Substantia nigra (tissue), 51 donors: ENCODE measurements at places on chromosomes 3 and 15.

- DNase-seq, result no peak
Measured at GRCh38 chr3:187288131-187288854, 3.2 kb downstream of the MASP1 start.

- no peak for DNase-seq
Measured at GRCh38 chr15:68158046-68158628, 47.0 kb downstream of the CALML4 start.

DNA sequence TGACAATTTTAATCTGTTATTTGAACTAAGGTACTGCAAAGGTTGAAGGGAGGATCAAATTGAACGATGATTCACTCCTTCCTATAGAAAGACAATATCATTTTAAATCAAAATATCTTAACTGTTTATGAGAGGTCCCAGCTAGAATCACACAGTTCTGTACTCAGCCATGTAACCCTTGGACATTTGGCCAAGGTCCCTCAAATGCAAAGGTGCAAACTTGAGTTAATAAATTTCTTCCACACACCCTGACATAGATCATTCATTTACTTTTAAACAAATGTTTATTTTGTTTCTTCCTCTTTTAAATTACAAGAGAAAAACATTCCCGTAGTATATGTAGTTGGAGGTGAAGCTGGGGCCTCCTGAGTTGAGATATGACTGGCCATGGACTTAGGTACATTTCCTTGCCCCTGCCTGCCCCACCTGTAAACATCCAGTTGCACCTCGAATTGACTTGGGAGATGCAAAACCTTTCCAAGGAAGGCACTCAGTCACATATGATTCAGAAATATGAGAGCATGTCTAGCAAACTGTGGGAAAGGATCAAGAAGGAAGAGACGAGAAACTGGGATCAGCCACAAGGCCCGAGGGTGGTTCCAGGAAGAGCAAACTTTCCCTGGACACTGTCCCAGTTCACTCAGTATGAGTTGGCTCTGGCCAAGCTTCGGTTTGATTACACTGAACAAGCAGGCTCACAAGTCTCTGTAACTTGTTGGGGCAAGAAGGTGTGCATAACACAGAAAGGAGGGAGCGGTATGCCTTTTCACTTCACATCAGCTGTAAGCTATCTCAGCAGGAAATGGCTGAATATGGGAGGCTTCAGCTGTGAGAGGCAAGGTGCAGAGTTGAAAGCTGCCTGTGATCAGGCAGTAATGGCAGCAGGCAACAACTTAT, 6.7 kb downstream of the TNFSF10 start:
- DNase-seq, result no peak

DNA sequence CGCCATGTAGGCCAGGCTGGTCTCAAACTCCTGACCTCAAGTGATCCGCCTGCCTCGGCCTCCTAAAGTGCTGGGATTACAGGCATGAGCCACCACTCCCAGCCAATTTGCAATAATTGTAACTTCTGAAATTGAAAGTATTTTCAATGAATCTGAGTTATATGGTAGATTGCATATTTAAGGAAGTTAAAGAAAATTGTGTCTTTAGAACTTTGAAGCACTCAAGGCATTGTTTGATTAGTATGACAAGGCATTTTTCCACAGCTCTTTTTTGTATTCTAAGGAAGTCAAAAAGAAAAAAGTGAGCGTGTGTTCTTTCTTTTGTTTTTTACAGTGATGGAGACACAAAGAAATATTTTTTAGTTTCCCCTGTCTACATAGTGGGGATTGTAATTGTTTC, 15.7 kb upstream of the RPLP1 start:
- DNase-seq, result no peak

GRCh38 chr3:178439504-178439903, 96.7 kb upstream of the KCNMB2 start:
- DNase-seq, result no peak

DNA sequence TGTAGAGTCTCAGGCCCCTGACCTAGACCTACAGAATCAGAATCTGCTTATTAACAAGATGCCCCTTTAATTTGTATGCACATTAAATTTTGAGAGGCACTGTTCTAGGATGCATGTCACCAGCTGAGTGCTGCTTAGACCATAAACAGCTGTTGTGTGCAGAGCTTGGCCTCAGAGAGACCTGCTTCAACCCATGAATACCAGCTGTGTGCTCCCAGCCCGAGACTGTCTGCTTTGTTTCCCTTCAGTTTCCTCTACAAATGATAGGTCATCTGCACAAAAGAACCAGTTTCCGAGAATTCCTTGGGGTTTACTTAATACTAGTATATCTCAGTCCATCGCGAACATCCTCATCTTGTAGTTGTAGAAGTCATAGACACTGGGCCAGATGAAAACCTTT, 158.5 kb upstream of the PFN2 start:
- no peak for DNase-seq

GRCh38 chr3:1848935-1849334, 249.7 kb upstream of the CNTN4 start:
- no peak for DNase-seq

DNA sequence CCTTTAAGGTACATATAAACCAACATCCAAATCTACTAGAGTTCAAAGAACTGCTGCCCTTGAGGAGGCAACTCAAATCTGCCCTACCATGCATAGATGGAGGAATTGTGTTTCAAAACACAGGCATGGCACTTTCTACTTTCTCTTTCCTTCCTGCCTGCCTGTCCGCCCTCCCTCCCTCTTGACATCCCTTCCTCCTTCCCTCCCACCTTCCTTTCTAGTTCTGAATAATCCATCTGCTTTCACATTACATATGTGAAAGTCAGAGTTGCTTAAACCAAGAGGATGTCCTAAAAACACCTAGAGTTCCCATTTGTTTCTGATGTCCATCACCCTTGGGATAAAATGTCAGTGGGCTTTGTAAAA, 537.6 kb downstream of the FOXP1 start:
- no peak for DNase-seq

DNA sequence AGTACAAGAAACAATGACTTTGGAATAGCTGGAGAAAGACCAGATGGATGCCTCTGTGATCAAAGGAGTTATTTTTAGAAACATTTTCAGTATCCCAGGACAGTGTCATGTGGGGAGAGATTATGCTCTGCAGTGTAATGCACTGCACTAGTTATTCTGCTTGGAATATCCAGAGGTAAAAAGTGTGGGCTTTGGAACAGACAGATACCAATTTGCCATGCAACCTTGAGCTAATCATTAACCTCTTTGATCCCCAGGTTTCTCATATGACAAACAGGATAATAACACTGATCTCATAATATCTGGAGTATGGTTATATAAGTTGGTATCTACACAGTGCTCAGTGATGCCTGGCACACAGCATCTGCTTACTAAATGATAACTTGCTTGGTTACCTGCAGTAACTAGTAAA, 12.2 kb upstream of the SLC7A14 start:
- no peak for DNase-seq

DNA sequence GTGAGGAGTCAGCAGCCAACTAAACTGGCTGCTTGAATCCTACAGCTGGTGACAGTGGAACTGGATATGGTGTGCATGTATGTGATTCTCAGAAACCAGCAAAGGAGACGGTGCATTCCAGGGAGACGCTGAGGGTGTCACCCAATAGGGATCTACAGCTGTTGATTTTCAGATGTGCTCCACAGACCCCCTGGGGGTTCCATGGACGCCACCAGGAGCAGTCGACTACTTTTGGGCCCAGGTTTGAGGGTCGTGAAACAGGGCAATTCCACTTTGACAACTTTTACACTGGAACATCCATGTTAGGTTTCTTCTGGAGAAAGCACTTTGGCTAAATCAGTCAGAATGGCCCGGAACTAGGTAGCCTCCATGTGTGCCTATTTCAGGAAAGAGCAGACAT, 71.5 kb upstream of the MEX3B start:
- DNase-seq, result no peak

DNA sequence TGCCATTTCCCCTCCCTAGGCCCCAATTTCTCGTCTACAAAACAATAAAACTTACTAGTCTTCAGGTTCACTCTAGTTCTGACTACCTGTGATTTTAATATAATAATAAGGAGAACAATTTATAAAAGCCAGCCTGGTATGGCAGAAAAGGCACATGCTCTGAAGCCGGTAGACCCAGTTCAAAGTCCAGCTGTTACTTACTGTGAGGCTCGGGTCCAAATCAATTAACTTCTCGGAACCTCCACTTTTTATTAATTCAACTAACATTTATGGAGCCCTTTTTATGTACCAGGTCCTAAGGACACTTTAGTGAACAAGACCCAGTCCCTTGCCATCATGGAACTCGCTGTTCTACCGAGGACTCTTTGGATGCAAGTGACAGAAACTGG, 53.8 kb upstream of the SMAD3 start:
- no peak for DNase-seq

DNA sequence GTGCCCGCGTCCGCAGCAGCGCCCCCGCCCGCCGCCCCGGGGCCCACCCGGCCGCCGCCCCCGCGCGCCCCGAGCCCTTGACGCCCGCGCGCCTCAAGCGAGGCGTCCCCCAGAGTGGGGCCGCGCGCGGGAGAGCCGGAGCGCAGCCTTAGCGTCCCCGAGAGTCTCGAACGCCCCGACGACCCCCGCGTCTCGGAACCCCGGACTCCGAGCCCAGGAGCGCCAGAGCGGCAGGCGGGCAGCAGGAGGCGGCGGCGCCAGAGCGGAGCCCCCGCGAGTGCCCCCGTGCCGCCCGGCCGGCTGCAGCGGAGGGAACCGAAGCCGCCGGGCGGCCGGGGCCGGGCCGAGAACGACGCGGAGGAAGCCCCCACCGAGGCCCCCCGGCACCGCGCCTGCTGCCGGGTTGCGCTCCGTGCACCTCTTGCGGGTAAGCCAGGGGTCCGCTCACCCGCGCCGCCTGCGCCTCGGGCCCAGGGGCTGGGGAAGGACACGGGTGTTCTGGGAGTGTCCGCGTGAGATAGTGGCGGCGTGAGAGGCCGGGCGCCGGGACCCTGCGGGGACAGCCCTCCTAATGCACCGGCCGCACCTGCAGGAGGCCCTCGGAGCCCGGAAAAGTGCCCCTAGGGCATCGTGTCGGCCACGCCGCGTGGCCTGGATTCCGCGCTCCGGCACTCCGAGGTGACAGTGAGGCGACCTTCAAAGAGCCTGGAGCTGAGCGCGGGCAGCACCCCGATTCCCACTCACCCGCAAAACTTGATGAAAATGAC, 52.0 kb upstream of the ULK4 start:
- DNase-seq, result peak; percentile 67

DNA sequence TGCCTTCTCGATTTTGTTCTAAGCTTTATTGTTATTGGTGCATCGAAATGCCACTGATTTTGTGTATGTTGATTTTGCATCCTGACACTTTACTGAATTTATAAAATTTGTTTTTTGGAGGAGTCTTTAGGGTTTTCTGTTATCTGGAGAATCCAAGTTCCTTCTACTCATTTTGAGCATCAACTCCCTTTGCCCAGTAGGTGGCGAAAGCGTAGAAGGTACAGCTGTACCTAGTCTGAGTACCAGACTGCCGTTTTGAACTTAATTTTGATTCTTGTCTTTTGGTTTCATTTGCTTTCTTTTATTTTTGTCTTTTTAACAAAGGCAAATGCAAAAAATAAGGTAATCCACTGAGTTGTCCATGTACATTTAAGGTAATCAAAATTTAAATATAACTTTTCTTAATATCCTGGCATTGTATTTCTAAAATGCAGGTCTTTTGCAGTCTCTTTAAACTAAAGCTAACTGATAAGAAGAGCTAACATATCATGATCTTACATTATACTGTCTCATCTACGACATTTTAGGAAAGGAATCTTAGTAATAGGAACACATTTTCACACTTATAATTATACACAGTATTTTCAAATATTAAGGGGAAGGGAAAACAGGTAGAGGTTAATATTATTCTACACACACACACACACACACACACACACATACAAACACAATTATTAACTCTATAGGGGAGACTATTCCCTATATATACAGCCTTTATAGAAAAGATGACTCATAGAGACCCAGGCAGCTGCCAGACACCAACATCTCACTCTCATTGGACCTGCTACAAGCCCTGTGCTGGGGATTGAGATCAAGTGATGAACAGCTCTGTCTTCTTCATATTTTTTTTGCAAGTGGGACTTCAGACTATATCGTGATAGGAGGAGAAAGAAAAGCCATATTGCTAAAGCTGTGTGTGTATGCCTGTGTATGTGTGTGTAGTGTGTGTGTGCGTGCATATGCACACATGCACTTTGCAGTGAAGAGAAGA, 71.8 kb downstream of the SYNPR start:
- DNase-seq, result no peak

- DNase-seq, result no peak
Measured at GRCh38 chr15:44029940-44030568, 165.0 kb downstream of the FRMD5 start.

DNA sequence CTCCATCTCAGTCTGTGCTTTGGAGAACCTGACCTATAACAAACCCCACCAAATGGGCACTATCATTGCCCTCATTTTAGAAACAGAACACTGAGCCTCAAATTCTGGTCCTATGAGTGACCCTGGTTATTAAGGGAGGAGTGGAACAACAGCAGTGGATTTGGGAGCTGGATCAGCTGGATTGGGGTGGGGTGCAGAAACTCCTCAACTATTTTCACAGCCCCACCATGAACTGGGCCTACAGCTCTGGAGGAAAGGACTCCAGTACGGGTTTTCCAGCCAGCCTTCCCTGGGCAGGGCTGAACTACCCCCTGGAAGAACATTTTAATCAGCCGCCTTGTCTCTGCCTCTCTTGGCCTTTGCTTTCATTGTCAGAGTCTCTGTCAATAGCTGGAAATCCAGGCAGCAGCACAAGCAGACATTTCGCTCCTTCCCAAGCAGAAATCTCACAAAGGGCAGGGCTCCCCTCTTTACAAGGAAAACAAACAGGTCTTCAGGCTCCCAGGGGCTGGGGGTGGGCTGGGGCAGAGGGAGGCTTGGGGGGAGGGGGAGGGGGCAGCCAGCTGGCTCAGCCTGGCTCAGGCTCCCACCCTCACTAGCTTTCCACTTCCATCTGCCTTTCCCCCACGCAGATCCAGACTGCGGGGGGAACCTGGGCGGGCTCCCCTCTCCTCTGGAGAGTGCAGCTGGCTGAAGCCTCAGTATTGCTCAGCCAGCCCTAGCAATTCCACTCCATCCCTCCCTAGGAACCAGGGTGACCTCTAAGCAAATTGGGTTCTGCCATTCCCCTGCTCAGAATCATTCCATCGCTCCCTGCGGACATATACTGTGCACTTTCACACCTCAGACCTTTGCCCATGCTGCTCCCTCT, 13.7 kb upstream of the TLE3 start:
- no peak for DNase-seq

DNA sequence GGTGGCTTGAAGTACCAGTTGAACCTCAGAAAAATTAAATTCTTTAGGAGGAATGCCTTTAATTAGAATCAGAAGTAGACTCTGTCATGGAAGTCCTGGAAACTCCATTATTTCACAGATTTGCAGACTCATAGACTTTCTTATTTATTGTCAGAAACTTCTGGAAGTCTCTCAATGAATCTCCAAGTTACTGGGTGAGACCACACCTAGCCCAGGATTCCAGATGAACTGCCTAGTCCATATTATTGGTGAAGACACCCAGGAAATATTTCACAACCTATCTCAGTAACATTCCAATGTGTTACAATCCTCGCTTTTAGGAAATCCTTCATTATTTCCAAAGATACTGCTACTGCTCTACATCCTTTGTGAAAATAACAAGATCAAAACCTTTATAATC, 6.5 kb upstream of the THBS1 start:
- no peak for DNase-seq

GRCh38 chr15:84874981-84875699, 9.3 kb upstream of the SLC28A1 start:
- DNase-seq, result peak; percentile 14
